NCI-H774 (cell line): ENCODE measurements at places on chromosomes 13 and 19.

- DNase-seq: no peak
Measured at GRCh38 chr19:5489551-5489950, 34.3 kb downstream of the ZNRF4 start.

DNA sequence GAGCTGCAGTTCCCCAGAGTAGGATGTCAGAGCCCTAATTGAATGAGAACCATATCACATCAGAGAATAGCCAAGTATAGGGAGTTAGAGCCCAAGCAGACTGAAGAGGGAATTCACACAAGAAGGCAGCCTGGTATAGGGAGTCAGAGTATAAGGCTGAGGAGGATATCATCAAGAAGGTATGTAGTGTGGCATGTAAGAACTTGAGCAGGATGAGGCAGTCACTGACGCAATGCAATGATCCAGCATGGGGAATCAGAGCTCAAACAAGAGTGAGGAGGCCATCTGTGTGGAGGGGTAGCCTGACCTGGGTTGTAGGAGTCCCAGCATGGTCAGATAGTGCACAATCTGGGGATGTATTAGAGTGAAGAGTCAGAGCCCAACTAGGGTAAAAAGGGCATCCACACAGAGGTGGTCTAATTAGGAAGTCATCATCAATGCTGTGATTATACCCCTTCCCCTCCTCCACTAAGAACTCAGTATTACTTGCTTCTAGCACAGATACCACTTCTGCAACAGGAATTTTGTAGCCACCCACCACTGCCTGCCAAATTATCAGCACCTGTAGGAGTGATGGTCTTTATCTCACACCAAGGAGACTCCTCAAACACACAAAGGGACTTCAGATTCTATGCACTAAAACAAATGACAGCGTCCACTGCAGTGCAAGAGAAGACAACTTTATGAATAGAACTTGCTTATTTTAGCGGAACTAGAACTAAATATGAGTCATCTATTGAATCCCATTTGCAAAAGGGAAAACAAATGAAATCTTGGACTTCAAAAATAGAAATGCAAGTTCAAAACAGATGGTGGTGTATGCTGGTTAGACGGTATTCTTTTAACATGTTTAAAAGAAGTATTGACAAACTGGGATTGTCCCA, 107.2 kb downstream of the FNDC3A start:
- no peak for DNase-seq

DNA sequence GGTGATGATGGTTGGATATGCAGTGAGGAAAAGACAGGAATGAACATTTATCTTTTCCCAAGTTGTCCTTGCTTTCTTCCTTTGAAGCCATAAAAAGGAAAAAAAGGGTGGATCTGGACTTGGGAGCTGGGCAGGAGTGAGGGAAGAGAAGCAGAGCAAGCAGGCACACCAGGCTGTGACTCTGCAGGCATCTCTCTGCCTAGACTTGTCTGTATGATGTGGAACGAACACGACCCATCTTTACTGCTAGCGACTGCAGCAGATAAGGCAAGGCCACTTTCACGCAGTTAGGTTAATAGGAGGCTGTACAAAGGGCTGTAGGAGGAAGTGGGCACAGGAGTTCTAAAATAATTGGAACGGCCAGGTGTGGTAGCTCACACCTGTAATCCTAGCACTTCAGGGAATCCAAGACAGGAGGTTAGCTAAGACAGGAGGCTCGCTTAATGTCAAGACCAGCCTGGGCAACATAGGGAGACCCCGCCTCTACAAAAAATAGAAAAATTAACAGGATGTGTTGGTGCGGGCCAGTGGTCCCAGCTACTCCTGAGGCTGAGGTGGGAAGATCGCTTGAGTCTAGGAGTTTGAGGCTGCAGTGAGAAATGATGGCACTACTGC, 961 bp upstream of the URI1 start:
- no peak for DNase-seq

DNA sequence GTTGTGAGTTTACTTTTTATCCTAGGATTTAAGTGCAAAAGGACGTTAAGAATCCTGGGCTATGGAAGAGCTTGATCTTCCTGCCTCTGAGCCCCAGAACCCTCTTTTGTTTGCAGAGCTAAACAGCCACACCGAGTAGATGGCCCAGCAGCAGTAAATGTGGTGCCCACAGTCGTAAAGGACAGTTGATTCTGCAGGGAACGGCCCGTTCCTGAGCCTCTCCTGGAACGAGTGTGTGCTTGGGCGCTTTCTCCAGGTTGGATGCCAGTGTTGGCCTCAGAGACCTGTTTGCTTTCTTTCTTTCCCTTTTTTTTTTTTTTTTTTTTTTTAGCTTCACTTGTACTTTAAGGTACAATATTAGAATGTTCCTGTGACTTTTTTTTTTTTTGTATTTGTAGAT, 41.7 kb downstream of the SPATA13 start:
- no peak for DNase-seq

- no peak for DNase-seq
Measured at GRCh38 chr13:30908416-30908980, 2.4 kb downstream of the MEDAG start.

GRCh38 chr13:43786766-43787517, at the start of gene ENOX1:
Gene ENOX1, minus strand, starts transcription at chr13:43786972.
- peak; percentile 11 for DNase-seq

GRCh38 chr19:31330761-31331160, 18.5 kb downstream of the TSHZ3 start:
- DNase-seq: no peak

- no peak for DNase-seq
Measured at GRCh38 chr13:64371045-64371444, 2859.1 kb downstream of the PCDH9 start.

- DNase-seq: peak; percentile 35
Measured at GRCh38 chr19:18029617-18030338, 21.8 kb downstream of the ARRDC2 start.

DNA sequence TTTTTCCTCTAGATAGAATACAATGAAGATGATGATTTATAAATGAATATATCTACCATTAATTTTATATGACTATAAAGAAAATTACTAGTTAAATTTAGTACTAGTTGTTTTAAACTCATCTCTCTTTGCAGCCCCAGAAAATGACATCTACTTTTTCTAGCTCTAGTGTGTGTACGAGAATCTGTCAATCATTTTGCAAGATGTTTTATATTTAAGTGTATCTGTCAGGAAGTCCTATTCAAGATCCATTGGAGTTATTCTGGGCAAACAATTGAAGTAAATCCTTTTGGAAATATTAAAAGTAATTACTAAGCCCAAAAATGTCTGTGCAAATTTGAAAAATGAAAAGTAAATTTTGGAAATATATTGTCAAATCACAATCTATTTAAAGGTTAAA, 144.3 kb upstream of the PCDH9 start:
- no peak for DNase-seq

DNA sequence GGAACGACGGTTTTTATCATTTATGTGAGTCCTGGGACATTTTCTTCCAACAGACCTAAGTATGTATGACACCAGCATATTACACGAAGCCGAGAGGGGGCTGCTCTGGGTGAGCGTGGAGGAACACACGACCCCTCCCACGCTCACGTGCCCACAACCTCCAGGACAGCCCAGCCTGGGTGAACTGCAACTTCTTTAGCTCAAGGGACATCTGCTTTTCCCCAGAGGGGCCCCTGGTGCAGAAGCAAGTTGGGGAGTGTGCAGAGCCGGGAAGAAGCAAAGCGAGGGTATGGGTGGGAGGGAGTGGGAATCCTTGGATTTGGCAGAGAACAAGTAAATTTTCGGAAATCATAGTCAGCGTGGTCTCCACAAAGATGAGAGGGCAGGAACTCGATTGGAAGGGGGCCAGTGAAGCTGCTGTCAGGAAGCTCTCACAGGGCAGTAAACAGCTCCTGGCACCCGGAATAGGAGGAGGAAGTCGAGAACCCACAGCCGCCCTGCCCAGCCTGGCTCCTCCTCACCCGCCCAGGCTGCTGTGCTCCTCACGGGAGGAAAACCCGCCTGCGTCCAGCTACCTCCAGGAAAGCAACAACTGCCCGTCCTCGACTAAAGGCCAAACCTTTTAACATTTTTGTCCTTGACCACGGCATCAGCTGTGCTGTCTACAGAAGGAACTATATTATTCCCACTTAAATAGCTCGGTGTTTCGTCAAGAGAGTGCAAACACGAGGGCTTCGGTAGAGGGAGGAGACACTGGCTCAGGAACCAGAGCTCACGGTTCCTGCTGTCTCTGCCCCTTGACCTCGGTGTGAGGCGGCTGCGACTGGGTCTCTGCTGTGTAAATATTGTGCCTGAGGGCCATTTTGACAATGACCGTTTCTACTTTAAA, 17.2 kb upstream of the CFAP97D2 start:
- DNase-seq: no peak

DNA sequence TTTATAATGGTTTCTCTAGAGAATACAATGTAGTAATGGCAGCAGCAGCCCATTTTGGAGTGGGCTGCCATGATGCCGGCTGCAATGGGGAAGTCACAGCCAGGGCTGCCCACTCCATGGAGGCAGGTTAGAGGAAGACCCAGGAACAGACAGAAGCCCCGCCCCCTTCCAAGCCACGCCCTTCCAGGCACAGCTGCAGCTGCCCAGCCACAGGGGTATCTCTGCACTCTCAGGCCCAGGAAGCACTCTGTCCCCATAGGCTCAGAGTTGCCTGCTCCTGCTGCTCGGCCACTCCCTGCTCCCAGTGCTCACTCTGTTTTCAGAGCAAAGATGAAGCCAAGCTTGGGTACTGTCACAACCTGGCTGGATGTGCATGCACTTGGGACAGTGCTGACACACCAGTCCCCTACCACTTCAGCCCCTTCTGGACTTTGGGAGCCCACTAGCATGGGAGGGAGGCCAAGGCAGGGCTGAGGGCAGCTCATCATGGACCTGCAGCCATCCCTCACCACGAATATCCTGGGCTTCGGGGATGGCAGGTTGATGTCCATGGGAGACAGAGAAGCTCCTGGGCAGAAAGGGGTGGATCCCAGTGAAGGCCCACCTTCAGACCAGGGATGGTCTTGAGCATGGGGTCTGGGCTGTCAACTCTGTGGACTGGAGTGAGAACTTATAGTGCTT, 1224.2 kb downstream of the SLITRK5 start:
- no peak for DNase-seq

DNA sequence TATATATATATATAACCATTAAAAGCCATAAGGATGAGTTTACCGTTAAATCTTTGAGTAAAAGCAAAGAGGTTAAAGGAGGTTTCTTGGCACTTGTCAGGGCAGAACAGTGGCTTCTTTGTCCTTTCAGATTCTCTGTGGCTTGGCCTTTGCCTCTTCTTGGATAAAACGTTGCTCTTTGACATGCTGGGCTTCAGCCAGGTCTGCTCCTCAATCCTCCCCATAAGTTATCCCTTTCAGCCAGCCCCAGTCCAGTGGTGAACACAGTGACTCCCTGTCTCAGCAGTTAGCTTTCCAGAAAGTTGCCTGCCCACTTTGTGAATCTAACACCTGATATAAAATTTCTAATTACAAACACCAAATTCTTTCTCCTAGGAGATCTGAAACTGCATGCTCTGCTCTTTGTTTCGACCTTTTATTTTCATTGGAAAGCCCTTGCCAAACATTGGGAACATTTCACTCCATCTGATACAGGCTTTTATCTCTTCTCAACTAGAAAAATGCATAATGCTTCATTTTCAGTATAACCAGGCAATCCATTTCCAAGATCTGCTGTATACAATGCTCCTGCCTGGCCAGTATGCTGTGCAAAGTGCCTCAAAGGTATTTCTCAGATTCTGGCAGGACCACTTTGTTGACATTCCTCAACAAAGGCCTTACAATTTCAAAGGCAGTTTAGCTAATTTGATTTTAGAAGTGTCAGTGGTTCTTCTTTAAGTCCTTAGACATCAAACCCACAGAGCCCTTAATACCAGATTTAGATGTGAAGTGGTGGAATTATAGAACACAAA, 16.2 kb upstream of the MED4 start:
- no peak for DNase-seq

GRCh38 chr19:29079356-29080032, 133.5 kb downstream of the UQCRFS1 start:
- no peak for DNase-seq

- DNase-seq: peak; percentile 18
Measured at GRCh38 chr13:46321494-46322225, 65.4 kb downstream of the RUBCNL start.

DNA sequence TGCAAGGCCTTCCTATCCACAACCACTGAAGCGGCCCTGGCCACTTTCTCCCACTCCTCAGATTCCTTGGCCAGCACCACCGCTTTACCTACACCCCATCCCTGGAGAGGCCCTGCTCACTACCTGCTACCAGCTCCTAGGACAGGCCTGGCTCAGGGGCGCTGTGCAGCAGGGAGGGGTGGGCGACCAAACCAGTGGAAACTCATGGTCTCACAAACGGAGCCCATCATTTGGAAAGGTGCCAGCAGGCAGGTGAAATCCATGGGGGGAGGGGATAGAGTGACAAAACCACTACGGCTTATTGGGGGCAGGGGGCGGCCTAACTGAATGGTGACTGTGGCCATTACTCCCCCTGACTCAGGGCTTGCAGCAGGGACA, 27.6 kb downstream of the C19orf47 start:
- DNase-seq: no peak

GRCh38 chr13:31159306-31159705, 2.4 kb downstream of the HSPH1 start:
- no peak for DNase-seq

- no peak for DNase-seq
Measured at GRCh38 chr13:112182846-112183531, 116.0 kb downstream of the SOX1 start.

DNA sequence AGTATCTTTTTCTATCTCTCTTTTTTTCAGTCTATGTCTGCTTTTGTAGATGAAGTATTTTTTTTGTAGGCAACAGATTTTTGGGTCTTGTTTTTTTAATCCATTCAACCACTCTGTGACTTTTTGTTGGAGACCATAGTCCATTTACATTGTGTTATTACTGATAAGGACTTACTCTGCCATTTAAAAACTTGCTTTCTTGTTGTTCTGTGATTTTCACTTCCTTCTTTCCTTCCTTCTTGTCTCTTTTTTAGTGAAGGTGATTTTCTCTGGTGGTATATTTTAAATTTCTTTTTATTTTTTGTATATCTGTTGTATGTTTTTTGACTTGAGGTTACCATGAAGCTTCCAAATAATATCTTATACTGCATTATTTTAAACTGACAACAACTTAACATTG, 79.5 kb downstream of the COG6 start:
- no peak for DNase-seq

DNA sequence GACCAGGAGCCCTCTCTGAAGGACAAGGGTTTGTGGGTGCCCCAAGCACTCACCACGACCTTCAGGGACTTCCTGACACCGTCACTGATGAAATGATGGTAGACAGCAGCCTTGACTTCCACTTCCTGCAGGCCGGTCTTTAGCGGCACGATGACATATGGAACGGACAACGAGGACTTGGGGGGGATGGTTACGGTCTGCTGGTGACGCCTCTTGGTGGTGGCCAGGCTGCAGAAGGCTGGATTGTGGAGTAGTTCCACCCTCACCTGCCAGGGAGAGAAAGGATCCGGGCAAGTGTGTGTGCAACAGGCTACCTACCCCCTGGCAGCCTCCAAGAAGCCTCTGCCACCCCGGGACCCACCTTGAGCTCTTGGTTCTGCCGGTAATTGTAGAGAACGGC, 23.2 kb downstream of the C3 start:
- DNase-seq: no peak
